ENCODE measurements at places on chromosomes 12 and 14.

- DNase-seq, result peak; percentile 90
These were observed 88.5 kb upstream of the NCOR2 start for GRCh38 chr12:124655698-124656516.

- DNase-seq, result no peak
These were observed 15.3 kb upstream of the OR8S1 start for GRCh38 chr12:48510111-48510510.

GRCh38 chr12:65082406-65082805 is 38.7 kb downstream of the WIF1 start:
- DNase-seq, result no peak

DNA sequence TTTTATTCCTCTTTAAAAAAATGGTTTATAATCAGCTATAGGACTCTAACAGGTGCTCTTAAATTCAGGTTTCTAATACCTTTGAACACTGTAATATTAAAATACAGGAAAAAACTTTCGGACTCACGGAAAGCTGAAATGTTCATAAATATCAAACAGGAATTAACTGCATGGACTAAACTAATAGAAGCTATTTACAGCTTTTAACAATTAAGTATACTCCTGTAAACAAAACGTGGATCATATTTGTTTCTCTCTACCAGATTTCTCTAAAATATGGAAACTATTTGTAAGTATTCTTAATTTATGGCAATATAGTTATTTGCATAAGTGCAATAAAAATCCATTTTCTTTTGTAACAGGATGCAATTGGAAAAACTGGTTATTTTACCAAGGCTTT is 108.9 kb upstream of the RESF1 start:
- DNase-seq, result no peak

DNA sequence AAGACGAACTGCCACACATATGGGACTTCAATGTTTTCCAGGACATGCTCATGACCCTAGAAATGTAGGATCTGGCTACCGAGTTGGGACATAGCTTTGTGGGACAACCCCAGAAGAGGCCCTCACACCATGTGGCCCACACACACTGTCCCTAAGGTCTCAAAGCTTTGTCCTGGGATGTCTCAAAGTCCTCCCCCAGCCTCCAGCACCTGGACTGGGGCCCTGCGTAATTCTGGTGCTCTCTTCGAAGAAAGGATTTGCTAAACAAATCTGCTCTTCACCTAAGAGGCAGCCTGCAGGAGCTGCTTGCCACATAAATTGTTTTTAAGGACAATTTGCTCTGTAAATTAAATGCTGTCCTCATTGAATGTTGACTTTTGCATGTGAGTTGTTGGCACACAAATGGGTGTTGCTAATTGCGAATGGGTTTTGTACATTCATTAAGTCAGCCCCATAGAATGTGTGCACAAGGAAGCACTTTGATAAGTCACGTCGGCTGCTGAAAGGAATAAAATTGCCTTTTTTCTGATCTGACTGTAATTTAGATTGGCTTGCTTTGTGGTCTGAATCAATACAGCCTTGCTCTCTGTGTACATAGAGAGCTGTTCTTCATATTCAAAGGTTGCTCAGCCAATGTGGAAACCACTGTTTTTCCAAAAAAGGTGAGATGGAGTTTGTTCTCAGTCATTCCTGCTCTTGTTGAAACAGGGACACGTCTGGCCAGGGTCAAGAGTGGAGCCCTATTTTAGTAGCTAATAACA is 161.6 kb upstream of the PWP1 start:
- no peak for DNase-seq
